Naive B cell (primary cell): ENCODE measurements at places on chromosomes 4 and X. TPM values are rescaled to one million over a fixed set of nuclear protein-coding genes. Genes with fewer than 3 reads are reported as not detected.

Gene GPR82
- 0.16 TPM for polyA plus RNA-seq

Gene FGG
- not detected for polyA plus RNA-seq

Gene BRS3
- not detected for polyA plus RNA-seq

Gene TCEAL4
- polyA plus RNA-seq, result 19.0 TPM
